ENCODE measurements at places on chromosomes 3 and 15.

DNA sequence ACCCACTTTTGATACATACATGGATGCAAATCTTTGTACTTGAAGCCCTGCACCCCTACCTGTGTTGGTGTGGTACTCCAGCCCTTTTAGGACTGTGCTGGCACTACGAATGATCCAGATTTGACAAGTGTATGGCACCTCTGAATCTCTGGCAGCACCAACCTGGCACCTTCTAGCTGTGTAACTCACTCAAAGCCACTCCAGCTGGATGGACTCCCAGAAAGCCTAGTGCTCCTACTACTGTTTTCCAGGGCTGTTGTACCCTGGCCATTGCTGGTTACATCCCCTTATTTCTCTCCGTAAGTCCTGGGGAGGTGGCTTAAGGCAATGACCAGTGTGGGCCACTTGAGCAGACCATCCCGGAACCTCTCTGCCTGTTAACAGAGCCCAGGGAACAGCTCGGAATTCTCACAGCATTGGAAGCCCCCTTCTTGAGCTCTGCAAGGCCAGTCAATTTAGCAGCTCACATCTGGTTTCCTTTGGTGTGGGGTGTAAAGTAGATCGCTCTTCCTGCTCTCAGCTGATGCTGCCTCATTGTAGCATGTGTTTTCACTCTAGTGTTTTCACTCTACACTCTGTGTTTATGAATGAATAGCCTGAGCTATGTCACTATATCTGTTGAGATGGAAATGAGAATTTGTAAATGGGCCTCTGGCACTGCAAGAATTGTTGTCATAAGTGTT, 12.2 kb downstream of the CALML4 start:
- DNase-seq = no peak

GRCh38 chr3:135576751-135577150, 388.8 kb upstream of the PPP2R3A start:
- no peak for DNase-seq

DNA sequence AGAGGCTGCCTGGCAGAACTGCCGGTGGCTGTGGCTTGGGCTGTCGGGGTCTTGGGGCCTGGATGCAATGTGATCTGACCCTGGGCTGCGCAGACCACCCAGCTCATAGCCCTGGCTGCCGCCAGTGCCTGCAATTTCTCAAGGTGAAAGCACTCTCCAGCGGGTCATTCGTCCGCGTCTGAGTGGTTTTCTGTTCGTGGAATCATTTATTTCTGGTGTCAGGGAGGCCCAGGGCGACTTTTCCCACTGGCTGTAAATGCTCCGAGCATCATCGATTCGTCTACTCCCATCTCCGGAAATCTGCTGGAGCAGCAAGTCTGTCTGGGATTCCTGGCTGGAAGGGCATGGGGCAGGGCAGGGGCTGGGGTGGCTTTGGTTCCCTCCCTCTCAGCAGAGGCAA, 40.6 kb upstream of the ADPGK start:
- DNase-seq = no peak

DNA sequence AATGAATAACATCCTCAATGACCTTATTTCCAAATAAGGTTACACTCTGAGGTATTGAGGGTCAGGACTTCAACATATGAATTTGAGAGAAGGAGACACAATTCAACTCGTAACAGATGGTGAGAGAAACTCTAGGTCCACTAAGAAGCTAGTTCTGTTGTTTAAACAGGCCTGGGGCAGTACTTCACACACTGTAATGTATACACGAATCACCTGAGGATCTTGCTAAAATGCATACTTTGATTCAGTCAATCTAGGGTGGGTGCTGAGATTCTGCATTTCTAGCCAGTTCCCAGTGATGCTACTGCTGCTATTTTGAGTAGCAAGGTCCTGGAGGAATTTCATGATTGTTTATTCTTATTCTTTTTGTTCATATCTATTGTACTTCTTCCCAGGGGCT, 186.8 kb downstream of the SATB1 start:
- DNase-seq = no peak

GRCh38 chr15:83462026-83462425, 14.9 kb downstream of the SH3GL3 start:
- no peak for DNase-seq

- no peak for DNase-seq
Observed at GRCh38 chr3:51297333-51297732, 87.8 kb upstream of the MANF start.

GRCh38 chr3:108091498-108092250, 843 bp upstream of the CD47 start:
- DNase-seq = no peak

DNA sequence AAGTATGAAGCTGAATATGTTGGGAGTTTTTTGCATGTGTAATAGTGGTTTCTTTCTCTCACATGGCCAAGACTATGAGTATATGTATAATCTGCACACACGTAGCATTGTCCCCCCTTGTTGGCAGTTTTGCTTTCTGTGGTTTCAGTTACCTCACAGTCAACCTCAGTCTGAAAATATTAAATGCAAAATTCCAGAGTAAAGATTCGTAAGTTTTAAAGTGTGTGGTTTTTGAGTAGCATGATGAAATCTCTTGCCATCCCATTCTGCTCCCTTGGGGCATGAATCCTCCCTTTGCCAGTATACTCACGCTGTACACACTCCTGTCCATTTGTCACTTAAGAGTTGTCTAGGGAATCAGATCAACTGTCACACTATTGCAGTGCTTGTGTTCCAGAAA, 742.0 kb upstream of the CCDC54 start:
- DNase-seq = no peak

DNA sequence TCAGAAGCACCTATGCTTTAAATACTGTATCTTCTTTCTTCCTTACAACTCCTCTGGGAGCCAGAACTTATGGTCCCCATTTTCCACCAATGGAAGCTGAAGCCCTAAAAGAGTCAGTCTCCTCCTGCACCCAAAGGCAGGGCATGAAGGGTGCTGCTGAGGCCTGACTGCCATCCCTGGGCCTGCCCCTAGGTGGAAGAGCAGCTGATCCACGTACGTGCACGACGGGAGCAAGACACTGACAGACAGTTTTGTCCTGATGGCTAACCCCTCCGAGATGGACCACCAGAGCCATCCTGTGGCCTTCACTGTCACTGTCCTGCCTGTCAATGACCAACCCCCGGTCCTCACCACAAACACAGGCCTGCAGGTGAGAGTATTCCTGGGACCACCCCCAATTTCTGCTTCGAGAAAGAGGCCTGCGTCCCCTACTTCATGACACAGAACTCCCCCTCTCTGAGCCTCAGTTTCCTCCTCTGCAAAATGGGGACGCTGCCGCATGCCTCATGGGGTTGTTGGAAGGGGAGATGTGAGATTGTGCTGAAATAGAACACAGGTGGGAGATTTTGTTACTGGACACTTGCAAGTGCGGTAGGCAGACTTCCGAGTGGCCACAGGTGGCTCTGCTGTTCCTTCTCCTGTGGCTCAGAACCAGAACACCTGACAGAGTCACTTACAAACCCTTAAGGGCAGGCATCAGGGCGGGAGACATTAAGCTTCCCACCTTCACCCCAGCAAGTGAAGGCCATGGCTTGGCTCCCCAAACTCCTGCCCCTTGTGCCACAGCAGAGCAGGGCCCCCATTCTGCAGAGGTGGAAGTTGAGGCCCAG, 175.4 kb downstream of the TBC1D2B start:
- no peak for DNase-seq

GRCh38 chr3:184347321-184348056, 10.1 kb downstream of the FAM131A start:
- no peak for DNase-seq

DNA sequence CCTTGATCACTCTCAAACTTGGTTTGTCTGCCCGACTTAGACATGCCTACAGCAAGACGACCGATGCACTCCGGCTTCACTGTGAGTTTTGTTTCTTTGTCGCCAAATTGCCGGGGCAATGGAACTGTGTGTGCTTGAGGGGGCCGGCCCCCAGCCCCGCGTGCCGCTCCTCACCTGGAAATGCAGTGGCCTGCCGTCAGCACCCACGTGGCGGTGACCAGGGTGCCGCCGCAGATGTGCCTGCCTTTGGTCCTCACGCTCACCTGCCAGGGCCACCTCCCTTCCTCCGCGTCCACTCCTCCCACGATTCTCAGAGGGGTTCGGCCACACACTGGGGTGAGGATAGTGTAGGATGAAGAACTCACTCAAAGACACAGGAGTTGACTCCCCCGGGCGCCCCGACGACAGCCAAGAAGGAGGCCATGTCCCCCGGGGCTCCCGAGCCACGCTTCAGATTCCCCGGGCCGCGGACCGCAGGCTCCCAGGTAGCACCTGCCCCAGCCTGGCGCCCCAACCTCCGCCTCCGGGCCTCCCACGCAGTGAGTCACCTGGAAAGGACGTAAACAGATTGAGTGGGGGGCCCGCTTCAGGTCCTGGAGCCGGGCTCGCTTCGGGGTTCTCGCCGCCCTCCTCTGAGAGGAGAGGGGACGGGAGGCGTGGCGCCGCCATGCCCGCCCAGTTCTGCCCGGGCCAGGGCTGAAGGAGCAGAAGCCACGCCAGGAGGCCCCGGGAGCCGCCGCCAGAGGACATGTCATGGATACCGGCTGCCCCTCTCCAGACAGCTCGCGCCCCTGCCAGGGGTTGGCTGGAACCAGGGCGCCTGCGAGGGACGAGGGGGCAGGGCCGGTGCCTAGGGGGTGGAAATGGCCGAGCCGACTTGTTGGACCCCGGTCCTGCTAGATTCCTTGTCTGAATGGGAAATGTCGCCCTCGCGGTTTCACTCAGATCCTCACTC, 29.6 kb downstream of the MYL3 start:
- DNase-seq = no peak

- DNase-seq = no peak
Observed at GRCh38 chr3:7759630-7760029, 742.0 kb upstream of the LMCD1 start.

DNA sequence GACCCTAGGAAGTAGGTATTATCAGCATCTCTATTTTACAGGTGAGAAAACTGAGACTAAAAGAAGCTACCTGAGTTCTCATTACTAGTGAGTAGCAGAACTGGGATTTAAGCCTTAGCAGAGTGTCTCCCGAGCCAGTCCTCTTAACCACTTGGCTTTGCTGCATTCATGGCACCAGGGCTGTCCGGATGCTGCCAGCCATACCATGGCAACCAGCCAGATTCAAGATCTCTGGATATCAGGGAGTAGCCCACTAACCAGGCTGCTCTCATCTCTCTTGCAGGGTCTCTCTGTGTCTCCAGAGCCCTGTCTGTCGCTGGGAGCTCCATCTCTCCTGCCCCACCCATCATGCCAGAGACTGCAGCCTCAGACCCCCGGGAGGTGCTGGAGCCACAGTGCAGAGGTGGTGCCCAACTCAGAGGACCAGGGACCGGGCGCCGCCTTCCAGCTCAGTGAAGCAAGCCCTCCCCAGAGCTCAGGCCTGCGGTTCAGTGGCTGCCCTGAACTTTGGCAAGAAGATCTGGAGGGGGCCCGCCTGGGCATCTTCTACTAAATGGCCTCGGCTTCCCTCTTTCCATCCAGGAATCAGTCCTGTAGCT, 1.7 kb downstream of the MESP2 start:
- DNase-seq = no peak

DNA sequence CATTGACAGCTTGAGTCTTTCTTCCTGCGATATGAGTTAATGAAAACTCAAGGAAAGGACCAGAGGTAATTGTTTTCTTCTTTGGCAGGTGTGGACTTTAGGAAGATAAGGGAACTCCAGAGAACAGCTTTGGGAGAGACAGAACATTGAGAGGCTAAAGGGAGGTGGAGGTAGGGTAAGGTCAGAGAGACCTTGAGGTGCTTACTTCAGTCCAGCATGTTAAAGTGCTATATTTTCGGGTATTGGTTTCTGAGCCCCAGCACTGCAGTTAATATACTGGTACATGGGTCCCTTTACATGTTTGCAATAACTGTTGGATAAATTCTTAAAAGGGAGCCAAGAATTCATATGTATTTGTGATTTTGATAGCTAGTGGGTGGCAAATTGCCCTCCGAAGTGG, 322.1 kb downstream of the THSD4 start:
- DNase-seq = no peak

DNA sequence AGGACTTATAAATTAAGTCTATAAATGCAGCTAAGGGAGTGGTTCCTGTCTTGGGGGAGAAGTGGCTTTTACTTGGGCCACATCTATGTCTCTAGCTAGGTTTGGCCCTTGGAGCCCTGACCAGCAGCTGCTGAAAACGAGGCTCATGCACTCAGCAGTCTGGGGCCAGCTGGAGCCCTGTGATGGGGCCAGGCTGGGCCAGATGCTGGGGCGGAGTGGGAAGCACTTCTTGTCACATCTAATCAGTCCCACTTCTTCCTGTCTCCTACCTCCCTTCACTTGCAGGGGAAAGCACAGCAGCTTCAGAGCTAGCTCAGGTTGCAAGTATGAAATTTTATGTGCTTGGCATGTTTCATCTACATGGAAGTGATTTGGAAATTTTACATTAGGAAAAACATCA, 209.9 kb upstream of the ROPN1 start:
- no peak for DNase-seq

GRCh38 chr3:179082416-179082815, 10.8 kb upstream of the ZMAT3 start:
- DNase-seq = no peak

DNA sequence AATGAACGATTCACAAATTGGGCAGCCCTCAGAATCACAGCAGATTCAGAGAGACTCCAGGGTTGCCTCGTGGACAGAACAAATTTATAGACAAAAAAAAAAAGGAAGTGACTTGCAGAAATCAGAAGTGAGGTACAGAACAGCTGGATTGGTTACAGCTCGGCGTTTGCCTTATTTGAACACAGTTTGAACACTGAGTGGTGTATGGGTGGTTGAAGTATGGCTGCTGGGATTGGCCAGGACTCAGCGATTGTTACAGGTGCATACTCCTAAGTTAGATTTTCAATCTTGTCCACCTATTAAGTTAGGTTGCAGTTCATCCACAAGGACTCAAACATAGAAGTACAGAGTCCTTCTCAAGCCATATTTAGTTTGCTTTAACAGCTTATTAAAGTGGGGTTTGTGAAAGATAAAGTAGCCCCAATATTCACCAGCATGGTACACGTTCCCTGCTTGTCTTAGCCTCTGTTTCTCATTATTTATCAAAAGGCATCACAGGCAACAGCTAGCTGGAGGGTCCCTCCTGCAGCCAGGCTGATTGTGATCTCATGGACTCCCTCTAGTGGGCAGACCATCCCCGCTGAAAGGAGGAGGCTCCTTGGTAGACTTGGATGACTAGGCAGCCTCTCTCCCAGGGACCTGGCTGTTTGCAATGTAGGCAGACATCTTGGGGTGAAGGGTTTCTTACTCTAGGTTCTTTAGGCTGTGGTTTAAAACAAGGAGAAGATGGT, 17.6 kb upstream of the ALDH1L1 start:
- DNase-seq = peak; percentile 29

DNA sequence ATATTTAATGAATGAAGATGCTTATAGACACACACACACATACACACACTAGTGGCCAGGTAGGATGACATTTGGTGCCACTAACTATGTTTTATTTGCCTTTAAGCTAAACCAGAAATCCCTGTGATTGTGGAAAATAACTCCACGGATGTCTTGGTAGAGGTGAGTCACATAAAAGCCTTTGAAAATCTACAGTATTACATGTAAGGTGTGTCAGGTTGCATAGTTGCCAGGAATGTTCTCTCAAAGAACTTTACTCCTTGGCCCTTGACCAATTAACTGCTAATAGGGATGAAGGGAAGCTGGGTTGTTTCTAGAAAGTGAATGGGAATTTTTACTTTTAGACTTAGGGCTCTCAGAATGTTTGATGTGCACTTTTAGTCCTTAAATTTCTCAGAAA, 9.9 kb downstream of the ZBED2 start:
- no peak for DNase-seq

Measured in GM12892 (cell line).